ENCODE measurements at places on chromosomes 2 and 18.

DNA sequence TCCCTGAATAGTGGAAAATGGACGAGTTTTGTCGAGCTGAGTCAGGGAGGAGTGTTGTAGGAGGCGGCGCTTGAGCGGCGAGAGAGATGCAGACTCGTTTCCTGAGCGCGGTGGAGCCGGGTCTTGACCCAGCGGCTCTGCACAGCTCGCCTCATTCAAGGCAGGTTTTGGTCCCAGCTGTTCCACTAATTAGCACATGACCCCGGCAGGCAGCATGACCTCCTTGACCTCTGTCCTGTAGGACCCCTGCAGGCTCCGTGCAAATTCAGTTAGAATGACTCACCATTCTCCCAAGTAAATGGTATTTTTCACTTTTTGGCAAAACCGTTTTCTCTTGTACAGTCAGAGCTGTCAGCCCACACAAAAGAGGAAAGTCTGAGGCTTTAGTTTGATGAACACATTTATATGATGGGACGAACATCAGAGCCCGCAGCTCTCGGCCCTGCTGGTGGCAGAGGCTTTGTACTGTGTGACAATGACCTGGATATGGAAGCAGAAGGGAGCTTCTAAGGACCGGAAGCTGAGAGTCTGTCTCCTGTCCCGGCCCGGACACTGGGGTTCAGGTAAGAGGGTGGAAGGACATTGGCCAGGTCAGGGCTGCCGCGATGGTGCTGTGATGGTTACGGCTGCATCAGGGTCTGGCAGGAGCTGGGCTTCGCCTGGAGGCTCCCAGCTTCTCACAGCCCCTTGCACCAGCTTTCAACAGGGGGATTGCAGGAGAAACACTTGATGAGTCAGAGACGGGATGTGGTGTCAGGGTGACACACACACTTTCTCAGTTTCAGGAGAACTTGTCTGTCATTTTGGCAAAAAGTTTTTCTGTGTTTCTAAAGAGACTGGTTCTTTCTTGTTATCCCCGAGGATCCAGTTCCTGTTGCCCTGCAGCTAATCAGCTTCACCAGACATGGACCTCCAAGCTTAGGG lies 29.9 kb upstream of the ALKAL2 start:
- H3K4me1 ChIP-seq: peaks cover 11% of the 10 kb centered on the region
- peaks cover 7% of the 10 kb centered on the region for H3K27me3 ChIP-seq
- H3K36me3 ChIP-seq: no peaks in the 10 kb centered on the region
- peak overlapping the region; percentile 77 for H3K4me3 ChIP-seq
- no peak for DNase-seq

DNA sequence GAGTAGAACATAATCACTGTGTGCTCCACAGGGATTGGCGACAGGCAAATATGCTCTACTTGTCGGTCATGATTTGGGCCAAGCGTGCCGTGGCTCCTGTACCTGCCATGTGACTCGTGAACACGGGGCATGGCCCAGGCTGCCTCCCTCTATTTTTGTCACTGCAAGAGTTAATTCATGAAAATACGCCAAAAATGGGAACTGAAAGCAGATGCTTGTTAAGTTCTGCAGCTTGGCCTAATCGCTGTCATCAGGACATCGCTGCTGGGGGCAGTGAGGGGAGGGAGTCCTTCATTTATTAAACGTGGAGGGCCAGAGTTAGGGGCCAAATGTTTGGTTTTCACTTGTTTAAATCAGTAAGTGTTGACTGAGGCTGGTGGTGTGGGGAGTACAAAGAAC lies 177.8 kb downstream of the BCL2 start:
- peaks cover 14% of the 10 kb centered on the region for H3K36me3 ChIP-seq
- peaks cover 72% of the 10 kb centered on the region for H3K4me1 ChIP-seq
- H3K27me3 ChIP-seq: no peaks in the 10 kb centered on the region
- H3K4me3 ChIP-seq: peak overlapping the region; percentile 39
- no peak for DNase-seq
- peak overlapping the region; percentile 85 for H3K27ac ChIP-seq

- no peak for DNase-seq
- H3K4me3 ChIP-seq: peak overlapping the region; percentile 88
- peak overlapping the region; percentile 79 for H3K27ac ChIP-seq
- no peaks in the 10 kb centered on the region for H3K27me3 ChIP-seq
- peaks cover 32% of the 10 kb centered on the region for H3K4me1 ChIP-seq
- H3K36me3 ChIP-seq: no peaks in the 10 kb centered on the region
These were observed 600 bp downstream of the KATNAL2 start for GRCh38 chr18:46917803-46918600.

- H3K4me3 ChIP-seq: no peak overlapping the region
- H3K36me3 ChIP-seq: no peaks in the 10 kb centered on the region
- H3K27me3 ChIP-seq: no peaks in the 10 kb centered on the region
- no peaks in the 10 kb centered on the region for H3K4me1 ChIP-seq
These were observed 192.4 kb upstream of the LRP1B start for GRCh38 chr2:142323206-142323605.

DNA sequence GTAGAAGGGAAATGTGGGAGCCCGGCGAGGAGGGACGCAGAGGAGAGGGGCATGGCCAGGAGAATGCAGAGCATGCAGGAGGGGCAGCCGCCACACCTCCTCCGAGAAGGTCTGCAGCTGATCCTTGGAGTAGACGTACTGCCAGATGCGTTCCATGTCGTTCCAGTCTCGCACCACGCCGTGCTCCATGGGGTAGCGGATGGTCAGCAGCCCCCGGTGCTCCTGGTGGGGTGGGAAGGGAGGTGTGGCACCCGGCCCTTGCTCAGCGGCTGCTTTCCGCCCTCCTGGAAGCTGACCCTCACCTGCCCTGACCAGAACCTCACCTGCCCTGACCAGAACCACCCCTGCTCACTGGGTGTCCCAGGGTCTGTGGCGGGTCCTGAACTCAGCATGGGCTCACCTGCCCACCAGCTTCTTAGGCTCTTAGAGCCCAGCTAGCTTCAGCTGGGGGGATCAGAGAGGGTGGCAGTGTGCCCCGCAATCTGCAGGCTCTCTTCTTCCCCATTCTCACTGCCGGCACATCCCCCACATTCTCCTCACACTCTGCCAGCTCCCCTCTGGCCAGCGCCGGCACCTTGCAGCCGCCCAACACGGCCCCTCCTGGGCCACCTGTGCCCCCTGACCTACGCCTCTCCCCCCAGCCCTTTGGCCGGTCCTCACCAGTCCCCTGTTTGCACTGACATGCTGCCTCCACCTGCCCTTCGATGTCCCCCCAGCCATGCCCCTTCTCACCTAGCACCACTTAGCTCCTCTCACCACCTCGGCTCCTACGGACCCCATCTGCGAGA lies 4.4 kb downstream of the ACTR1B start:
- DNase-seq: no peak
- peaks cover 24% of the 10 kb centered on the region for H3K4me1 ChIP-seq
- peaks cover 13% of the 10 kb centered on the region for H3K36me3 ChIP-seq
- H3K27ac ChIP-seq: no peak overlapping the region

GRCh38 chr2:31704561-31705212 lies 123.9 kb upstream of the SRD5A2 start:
- H3K27ac ChIP-seq: no peak overlapping the region
- H3K4me1 ChIP-seq: no peaks in the 10 kb centered on the region
- no peak for DNase-seq
- H3K27me3 ChIP-seq: peaks cover 9% of the 10 kb centered on the region
